NCI-H526 (cell line): ENCODE measurements at places on chromosomes 4 and X.

- DNase-seq = no peak
These were observed 285.4 kb upstream of the BOD1L1 start for GRCh38 chr4:13912966-13913365.

DNA sequence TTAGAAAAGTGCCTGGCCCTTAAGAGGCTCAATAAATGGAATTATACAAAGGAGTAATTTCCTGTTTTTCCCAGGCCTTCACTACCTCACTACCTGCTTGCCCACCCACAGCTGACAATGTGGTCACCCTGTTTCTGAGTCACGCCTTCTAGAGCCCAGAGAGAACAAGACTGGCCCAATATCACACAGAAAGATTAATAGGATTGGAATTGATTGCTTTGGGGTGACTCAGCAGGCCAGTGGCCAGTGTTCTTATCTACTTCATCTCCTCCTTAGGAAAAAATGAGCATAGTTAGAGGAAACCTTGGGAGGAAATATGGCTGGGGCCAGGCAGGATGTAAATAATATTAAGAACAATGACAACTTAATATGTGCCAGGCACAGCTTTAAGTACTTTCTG is 4.5 kb upstream of the FGF16 start:
- no peak for DNase-seq

- no peak for DNase-seq
These were observed 224.7 kb upstream of the PPP1R2C start for GRCh38 chrX:43002526-43003203.

GRCh38 chr4:145521282-145521681 is 39.6 kb downstream of the SMAD1 start:
- no peak for DNase-seq

- DNase-seq = no peak
These were observed 53.1 kb downstream of the RAB28 start for GRCh38 chr4:13430834-13431568.

DNA sequence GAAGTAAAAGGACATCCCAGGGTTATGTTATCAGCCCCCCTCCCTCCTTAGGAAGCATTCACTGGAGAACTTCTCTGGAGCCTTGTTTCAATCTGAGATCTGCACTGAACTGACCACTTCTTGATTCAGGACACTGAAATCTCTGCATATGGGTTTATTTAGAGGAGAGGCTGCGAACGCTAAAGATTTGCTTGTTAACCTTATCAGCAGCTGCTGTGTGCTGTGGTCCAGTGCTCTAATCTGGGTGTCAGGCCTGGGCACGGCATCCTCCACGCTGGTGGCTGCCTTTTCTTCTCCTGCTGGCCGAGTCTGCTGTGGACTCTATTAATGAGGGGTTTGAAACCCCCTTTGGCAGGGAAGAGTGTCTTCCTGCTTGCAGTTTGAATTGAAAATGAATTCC is 1094.7 kb upstream of the TENM3 start:
- DNase-seq = no peak

DNA sequence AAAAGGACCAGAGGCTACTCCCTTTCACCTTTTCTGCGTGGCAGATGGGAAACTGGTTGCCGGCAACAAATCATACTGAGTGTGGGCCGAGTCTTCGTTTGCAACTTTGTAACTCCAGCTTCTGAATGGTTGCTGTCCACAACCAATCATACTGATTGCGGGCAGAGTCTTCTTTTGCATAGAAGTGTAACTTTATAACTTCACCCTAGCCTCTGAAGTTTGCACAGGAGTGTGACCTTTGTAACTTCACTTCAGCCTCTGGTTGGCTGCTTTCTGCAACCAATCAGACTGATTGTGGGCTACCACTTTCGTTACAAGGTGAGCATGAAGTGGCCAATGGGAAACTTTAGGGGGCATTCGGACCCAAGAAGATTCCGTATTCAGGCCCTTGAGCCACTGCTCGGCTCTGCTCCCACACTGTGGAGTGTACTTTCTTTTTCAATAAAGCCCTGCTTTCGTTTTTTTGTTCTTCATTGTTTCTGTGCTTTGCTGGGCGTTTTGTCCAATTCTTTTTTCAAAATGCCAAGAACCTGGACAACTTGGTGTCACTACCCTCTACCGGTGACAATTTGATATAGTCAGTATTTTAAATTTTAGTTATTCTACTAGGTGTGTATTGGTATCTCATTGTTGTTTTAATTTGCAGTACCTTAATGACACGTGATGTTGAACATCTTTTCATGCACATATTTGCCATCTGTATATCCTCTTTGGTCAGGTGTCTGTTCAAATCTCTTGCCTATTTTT is 9.0 kb upstream of the PAGE5 start:
- no peak for DNase-seq

GRCh38 chrX:109934935-109935334 is 68.0 kb upstream of the TMEM164 start:
- DNase-seq = no peak

DNA sequence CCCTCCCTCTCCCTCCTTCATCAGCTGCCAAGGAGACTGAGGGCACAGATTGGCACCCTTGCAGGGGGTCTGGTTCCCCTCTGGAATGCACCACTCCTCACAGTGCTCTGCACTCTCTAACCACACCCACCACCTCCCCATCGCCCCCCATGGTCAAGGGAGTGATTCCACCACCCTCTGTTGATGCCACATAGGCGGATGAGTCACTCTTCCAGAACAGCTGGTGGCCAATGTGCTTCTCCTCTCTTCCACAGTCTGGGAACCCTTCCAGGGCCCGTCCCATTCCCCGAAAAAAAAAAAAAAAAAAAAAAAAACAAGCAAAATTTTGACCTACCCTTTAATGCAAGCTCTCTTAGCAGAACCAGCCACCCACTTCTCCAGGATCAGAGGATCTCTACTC is 341.3 kb upstream of the KLF3 start:
- no peak for DNase-seq

GRCh38 chr4:16969696-16970135 is 71.3 kb upstream of the LDB2 start:
- DNase-seq = no peak

- DNase-seq = peak; percentile 0
These were observed 23.2 kb upstream of the LUZP4 start for GRCh38 chrX:115266300-115266699.

DNA sequence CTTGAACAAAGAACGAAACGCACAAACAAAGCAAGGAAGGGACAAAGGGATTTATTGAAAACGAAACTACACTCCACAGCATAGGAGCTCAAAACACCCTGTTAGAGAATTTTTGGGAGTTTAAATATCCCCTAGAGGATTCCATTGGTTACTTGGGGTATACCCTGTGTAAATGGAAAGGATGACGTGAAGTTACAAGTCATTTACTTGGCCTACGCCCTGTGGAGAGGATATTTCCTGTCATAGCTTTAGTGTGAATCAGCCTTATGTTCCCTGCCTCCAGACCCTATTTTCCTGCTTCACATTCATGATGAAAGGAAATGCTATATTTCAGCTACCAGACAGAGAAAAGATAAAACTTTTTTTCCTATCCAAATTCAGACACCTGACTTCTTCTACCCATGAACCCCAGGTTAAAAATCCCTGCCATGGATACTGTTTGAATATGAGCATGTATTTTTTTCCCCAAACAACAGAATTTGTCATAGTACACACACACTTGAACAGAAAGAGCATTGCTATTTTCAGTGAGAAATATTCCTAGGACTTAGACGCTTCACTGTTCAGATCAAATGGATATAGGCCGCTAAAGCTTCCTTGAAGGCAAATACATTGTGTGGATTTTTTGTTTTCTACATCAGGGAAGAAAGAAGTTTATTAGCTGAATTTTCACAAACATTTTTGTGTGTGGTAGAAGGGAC is 20.4 kb downstream of the PIN4 start:
- no peak for DNase-seq
